Activated T-cell treated with anti-CD3 and anti-CD28 coated beads for 48 hours (primary cell): ENCODE measurements at places on chromosomes 7 and 10.

- no peak for DNase-seq
These were observed 12.2 kb downstream of the LIPF start for GRCh38 chr10:88676283-88677060.

DNA sequence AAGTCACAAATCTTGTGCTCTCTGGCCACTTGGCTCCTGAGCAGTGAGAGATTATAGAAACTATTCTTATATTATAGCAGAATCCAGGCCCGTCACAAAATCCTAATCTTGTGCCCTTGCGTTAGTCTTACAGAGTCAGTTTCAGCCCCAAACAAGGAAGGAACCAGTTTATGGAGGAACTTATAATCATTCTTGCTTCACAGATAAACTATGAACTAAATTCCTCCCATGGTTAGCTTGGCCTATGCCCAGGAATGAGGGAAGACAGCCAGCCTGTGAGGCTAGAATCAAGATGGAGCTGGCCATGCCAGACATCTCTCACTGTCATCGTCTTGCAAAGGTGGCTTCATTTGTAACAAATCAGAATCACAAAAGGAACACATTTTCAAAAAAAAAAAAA lies 199.7 kb upstream of the PITRM1 start:
- DNase-seq: no peak

DNA sequence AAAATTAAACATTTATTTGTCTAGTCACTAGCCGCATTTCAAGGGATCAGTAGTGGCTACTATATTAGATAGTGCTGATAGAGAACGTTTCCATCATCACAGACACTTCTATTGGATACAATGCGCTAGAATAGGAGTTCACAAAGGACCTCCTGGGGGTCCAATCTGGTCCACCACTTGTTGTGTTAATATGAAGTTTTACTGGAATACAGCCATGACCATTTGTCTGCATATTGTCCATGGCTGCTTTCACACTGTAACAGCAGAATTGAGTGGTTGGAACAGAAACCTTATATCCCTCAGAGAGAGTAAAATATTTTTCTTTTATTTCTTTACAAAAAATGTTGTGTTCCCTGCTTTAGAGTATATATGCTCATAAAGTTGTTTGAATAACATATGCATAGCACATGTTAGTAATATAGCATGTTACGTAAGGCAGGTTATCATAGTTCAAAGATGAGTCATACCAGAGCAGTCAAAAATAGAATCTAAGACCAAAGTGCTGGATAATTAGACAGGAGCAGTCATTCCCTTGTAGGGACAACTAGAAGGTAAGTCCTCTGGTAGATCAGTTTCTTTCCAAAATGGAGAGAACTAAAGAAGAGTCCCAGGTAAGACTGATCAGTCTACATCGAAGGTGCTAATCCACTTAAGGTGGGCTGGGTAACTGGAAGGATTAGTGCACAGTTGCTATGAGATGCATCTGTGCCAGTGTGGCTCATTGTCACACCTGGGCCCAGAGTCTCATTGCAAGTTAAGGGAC lies 14.9 kb downstream of the BZW2 start:
- no peak for DNase-seq

- DNase-seq: no peak
These were observed 12.0 kb upstream of the DMBT1 start for GRCh38 chr10:122548407-122549085.

DNA sequence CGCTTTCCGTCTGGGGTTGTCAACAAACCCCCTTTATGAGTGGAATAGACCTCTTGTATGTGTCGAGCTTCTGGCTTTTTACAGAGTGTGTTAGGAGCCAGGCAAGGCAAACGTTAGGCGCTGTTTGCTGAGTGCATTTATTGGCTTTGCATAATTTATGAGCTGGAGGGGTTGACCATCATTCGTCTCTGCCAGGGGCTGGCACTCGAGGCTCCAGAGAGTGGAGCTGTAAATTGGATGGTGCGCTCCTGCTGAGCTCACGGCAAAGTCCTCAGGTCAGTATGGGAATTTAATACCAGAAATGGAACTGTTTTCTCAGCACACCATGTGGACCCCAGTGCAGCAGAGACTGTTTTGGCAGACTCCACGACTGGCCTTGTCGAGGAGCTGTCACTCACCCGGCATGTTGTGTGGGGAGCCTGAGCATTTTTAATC lies 699.4 kb upstream of the GALNT17 start:
- no peak for DNase-seq
